ENCODE measurements at places on chromosomes 5 and 9. TPM values are rescaled to one million over a fixed set of nuclear protein-coding genes. Genes with fewer than 3 reads are reported as not detected.

FLT4 gene
- 26.8 TPM for total RNA-seq

CYLC2 gene
- total RNA-seq = not detected

DNA sequence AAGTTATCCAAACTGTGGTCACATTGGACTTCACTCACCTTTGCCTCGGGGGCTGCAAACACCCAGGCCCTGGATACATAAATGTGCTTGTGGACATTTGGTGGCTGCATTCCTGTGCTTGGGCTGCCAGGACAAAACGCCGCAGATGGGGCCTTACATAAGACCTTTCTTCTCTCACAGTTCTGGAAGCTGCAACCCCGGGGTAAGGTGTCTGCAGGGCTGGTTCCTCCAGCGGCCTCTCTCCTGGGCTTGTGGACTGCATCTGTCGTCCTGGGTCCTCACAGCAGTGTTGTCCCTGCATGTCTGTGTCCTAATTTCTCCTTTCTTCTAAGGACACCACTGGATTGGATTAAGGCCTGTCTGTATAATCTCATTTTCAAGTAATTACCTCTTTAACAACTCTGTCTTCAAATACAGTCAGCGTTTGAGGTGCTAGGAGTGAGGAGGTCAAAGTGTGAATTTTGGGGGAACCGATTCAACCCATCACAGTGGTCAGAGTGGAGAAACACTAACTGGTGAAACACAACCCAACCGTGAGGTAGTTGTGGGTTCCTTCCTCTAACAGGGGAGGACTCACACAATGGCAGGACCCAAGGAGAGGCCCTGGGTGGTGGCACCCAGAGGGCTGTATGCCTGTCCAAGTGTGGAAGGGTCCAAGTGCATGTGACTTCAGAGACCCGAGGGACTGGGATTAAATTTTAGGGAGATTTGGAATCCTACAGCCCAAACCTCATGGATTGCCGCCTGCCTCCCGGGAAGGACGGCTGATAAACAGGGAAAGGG is 415.6 kb downstream of the IRX2 start:
- no peak for DNase-seq

GRCh38 chr9:126371007-126371870 is 44.6 kb downstream of the MVB12B start:
- DNase-seq = no peak

DNA sequence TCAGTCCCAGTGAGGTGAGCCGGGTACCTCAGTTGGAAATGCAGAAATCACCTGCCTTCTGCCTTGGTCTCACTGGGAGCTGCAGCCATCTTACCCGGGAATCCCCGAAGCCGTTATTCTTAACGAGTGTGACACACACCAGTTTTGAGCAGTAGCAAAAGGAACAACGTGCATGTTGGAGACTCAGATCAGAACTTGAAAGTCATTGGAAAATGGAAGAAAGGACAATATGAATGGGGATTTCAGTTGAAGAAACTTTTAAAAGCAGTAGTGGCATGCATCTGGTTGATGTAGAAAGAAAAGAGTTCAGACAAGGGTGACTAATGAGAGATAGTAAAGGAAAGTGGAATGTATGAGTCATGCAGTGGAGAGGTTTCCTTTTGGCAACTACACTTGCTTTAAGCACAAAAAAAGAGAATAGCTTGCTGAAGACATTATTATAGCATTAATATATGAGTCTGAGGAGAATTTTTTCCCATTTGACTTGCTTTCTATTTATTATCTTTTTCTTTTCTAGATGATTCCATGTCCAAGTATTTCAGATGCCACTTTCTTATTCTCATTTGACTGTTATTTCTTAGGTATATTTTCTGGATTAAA is 44.4 kb upstream of the ANKDD1B start:
- no peak for DNase-seq

DNA sequence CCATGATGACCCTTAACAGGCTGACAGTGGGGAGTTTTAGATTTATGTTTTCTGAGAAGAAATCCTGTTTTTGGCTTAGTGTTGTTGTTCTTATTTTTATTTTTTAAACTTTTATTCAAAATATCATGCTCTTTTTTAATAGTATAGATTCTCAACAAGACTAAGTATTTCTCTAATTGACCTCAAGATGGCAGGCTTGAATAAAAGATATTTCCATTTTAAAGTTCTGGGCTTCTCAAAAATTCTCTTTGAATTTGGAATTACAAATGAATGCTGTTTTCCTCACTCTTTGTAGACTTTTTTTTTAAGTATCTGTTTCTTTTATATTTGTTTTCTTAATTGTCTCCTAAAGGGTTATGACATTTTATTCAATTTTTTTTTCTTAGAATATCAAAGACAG is 50.0 kb upstream of the SH3GL2 start:
- DNase-seq = no peak

VDAC1 gene
- 165 TPM for total RNA-seq

DNA sequence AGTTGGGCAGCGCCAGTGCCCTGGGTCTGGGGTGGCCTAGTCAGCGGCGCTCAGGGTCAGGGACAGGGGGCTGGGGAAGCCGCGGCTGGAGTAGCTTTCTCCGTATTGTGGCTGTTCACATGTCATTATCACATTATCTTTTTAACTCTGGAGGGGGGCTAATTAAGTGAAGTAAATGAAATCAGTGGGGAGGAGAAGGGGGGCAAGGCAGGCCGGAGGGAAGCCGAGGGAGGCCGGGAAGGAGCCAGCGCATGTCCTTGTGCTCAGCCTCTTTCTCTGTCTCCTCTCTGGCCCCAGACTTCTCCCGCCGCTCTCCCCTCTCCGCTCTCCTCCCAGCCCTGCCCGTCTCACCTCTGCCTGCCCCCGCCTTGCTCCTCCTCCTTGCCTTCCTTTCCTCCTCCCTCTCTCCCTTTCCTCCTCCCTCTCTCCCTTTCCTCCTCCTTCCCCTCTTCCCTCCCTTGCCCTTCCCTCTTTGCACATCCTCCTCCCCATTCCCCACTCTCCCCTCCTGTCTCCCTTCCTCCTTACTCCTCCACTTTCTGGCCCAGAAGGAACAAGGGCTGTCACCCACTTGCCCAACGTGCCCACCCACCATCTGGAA is 38.7 kb downstream of the ASS1 start:
- no peak for DNase-seq

PIP5K1B gene
- total RNA-seq = 0.74 TPM

DNA sequence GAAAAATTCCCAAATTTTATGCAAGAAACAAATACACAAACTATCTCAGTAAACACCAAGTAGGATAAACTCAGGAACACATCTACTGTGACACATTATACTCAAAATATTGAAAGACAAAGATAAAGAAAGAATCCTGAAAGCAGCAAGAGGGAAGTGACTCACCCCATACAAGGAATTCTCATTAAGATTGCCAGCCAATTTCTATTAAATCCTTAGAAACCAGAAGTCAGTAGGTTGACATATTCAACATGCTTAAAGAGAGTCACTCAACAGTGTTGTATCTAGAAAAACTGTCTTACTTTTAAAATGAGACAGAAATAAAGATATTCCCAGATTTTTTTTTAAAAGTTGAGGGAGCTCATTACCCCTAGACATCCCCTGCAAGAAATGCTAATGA is 15.5 kb downstream of the SPATA31E1 start:
- DNase-seq = no peak

DNA sequence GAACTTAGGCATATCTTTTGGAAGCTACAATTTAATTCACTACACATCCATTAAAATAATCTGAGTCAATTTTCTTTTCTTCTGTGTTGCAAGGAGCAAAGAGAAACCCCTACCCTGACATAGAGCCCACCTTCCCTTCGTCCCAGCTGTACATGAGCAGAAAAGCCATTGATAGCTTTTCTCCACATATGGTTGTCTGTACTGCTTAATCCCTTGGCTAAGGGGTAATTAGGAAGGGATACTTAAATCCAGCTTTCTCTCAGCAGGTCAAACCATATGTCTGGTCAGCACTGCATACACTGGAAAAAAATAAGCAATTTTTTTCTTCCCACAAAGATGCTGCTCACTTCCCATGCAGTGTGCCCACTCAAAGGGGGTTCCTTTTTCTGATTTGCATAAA is 94.7 kb upstream of the RAD23B start:
- no peak for DNase-seq

PDGFRB gene
- total RNA-seq = 201 TPM

DNA sequence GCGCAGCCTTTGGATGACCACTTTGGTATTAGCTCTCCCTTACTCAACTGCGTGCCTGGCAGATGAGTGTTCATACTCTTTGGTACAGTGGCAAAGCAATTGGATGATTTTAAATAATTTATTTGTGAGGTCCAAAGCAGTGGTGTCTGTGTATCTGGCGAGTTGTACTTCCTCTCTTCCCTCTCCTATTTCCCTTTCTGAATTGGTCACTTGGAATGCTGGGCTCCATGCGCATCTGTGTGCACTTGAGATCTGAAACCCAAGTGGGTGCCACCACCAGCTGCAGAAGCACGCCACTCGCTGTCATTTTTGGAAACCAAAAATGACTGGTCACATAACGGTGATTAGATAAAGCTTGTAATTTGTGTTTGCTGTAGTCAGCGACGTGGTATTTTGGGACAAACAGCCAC is 386.0 kb upstream of the KLF4 start:
- DNase-seq = no peak

DNA sequence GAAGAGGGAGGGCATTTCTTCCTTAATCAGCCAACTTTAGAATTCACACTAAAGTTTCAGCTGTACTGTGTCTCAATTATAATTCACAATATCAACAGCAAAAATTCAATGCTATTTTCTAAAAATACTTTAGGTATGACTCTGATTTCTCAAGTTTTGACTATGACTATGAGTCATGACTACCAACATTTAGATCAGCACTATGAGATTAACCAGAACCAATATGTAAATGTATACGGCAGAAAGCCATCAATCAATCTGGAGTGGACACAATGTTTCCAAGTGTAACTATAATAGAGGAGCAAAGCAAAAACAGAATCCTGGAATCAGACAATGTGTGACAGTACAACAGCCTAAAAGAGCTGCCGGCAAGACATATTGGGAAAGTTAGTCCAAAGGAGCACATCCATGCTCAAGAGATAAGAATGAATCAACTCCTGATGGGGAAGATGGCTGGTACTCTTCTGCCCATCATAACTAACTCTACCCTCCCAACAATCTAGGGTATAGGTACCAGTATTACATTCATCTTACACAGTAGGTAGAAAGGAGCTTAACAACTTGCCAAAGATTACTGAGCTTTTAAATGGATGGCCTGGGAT is 294.4 kb downstream of the SEMA5A start:
- no peak for DNase-seq

C5 gene
- 2.1 TPM for total RNA-seq

DNA sequence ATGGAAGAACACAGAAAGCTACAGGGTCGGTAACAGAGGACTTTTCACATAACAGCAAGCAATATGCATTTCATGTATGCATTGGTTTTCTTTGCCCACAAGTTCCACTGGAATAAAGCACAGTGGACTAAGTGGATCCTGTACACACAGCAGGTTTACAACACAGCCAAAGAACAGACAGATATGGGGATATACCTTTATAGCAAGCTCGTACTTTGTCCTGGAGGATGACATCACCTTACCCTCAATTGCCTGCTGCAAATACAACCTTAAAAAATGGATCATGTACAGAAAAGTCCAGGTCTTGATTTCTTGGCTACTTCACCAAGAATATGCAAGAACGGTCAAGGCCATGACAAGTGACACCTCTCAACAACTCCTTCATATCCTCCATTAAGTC is 1445.5 kb downstream of the MAT2B start:
- no peak for DNase-seq

DNA sequence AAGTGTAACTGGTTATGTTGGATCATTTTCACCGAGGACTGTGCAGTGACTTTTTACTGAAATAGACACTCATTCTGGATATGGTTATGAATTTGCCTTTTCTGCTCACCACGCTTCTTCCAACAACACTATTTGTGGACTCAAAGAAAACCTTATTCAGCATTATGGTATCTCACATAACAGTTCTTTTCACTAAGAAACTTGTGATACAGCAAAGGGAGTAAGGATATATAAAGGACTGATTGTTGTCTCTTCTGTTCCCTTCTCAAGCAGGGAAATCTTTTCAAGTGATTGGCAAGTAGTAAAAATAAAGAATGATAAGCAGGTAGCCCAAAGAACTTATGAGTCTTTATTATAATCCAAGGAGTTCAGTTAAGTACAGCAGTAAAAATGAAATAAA is 131.5 kb upstream of the SV2C start:
- DNase-seq = no peak

DNA sequence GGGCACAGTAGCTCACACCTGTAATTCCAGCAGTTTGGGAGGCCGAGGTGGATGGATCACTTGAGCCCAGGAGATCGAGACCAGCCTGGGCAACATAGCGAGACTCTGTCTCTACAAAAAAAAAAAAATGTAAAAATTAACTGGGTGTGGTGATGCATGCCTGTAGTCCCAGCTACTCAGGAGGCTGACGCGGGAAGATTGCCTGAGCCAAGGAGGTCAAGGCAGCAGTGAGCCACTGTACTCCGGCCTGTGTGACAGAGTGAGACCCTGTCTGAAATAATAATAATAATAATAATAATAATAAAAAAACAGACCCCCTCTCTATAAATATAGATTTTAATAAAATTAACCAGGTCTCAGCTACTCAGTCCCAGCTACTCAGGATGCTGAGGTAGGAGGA is 179.7 kb downstream of the AOPEP start:
- no peak for DNase-seq

DNA sequence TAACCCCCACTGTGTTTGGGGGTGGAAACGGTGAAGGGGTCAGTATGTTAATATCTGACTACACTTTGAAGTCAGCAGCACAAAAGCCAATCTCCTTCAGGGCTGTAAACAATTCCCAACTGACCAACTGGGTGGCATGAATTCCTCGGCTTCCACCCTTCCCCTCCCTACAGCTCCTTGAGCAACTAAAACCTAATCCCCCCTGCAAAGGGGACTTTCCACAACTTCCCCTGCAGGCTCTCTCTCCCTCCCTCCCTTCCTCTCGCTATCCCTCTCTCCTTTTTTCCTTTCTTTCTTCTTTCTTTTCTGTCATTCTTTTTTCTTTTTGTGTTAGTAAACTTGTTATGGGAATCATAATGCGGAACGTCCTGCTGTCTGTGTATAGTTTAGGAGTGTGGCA is 65.1 kb upstream of the PTCH1 start:
- DNase-seq = no peak

TAF1L gene
- total RNA-seq = not detected

TRPM3 gene
- 0.48 TPM for total RNA-seq

- no peak for DNase-seq
Measured at GRCh38 chr9:131748411-131748955, 8.6 kb upstream of the RAPGEF1 start.

GRCh38 chr9:104506565-104506964 is 2.5 kb downstream of the OR13F1 start:
- DNase-seq = no peak

SLC4A9 gene
- 0.22 TPM for total RNA-seq

DNA sequence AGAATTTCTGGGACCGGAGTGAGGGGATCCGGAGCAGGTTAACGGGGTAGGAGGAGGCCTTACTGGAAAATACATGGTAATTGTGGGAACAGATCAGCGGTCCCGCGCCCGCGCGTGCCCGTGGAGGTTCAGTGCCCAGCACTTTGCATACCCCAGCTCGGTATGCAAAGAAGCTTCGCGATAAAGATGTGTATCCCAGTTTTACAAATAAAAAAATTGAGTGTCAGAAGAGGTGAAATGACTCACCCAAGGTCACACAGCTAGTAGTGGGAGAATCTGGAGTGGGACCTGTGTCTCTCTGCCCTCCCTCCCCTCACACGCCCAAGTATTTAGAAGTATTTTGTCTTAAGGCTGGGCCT is 967 bp downstream of the NEURL1B start:
- no peak for DNase-seq

Measured in mesenteric fat pad (tissue), 1 donor.